NCI-H1436 treated with DMSO at 0.1 percent for 48 hours (cell line): ENCODE measurements at places on chromosomes 7 and 10.
A peak's percentile ranks its signal among the peaks of the same experiment; 100 is the strongest.

- no peak for DNase-seq
Measured at GRCh38 chr10:112969542-112969941, 19.5 kb downstream of the TCF7L2 start.

DNA sequence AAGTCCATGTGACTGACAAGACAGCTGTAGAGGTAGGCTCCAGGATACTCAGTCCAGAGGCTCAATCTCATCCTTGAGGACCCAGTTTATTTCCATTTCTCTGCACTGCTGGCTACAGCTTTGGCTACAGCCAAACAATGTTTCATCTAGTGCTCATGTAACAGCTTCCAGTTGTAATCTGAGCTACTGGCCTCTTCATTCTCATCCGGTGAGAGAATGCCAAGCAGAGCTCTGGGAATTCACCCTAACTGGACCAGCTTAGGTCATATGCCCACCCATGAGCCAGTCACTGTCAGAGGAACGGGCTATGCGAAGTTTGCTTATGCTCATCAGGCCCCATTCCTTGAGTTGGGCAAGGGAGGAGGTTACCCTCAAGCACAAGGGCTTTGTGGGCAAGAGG is 192.9 kb downstream of the EVX1 start:
- no peak for DNase-seq

DNA sequence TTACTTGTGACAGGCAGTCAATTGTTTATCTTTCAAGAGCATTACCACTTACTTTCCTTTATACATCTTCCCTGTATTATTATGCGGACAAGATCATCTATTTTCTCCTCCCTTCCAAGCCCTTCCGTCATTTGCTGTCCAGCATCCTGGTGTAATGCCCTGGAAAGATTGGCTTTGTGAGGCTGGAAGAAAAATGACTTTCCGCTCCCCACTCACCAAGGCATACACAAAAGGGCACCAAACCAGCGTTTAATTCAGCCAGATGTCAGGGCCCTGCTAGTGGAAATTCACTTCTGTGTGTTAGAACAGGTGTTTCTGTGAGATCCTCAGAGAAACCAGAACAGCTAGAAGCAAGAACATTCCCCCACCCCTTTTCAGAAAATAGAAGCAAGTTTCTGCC is 128.1 kb upstream of the NANOS1 start:
- no peak for DNase-seq

DNA sequence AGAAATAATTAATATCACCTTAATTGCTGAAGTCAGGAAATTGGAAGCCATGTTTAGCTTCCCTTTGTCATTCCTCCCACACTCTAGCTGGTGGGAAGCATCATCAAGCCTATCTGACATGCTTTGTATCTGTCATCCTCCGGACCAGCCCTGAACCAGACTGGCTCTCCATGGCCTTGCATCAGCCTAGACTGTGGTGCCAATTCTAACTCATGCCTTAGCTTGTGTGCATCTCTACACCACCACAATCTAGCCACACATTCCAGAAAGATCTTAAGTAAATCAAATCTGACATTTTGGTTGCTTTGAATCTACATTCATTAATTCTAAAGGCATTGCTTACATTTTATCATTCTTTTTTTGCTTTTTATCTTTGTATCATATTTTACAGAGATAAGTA is 196.4 kb upstream of the VSTM2A start:
- no peak for DNase-seq

- DNase-seq = no peak
Measured at GRCh38 chr7:139060695-139061237, 24.9 kb upstream of the ZC3HAV1L start.

- no peak for DNase-seq
Measured at GRCh38 chr10:118698421-118698820, 56.3 kb downstream of the CACUL1 start.

GRCh38 chr10:31574577-31574976 is 255.6 kb downstream of the ZEB1 start:
- no peak for DNase-seq

- no peak for DNase-seq
Measured at GRCh38 chr10:126062131-126063032, 166.0 kb downstream of the FANK1 start.

GRCh38 chr10:116720241-116720643 is 22.1 kb downstream of the HSPA12A start:
- DNase-seq = no peak

- no peak for DNase-seq
Measured at GRCh38 chr10:89390476-89391225, 1.8 kb upstream of the IFIT1 start.

DNA sequence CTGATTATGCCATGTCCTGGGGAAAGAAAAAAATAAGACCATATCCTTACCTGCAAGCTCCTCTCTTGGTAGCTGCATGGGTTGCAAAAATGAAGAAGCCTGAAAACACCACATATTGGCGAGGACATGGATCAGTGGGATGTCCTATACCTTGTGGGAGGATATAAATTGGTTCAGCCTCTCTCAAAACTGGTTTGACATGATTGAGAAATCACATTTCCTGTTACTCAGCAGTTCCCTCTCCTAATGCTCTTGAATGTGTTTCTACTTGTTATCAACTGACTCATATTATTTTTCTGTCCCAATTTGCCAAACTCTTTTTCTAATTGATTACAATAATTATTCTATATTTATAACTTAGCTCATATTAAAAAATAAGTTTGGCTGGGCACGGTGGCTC is 380.2 kb downstream of the EXOC4 start:
- no peak for DNase-seq

DNA sequence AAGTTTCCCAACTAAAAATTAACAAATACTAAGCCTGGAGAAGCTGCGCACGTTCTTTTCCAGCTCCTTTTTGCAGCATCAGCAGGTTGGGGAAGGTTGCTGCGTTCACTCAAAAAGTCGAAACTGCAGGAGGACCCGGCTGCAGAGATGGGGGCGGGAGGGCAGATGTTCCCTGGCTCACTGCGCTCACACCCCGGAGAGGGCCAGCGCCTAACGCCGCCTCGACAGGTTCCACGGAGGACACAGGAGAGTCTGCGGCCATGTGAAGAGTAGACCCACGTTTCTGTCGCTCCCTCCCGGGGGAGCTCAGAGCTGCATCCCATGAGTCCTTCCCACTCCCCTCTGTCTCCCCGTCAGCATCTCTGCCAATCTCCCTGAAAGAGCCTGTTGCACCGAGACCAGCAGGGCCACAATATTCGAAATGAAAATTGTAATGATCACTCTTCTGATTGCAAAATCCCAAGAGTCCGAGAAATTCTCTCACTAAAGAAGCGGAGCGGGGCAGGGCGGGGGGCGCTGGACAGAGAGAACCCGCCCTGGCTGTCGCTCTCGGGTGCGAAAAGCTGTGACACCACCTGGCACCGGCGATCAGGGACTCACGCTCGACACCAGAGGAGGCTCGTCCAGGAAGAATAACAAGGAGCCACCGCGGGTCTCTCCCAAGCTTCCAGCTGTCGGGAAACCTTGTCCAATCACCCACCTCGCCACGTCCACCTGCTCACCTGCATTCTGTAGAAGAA is 131.5 kb upstream of the PFKP start:
- DNase-seq = no peak

DNA sequence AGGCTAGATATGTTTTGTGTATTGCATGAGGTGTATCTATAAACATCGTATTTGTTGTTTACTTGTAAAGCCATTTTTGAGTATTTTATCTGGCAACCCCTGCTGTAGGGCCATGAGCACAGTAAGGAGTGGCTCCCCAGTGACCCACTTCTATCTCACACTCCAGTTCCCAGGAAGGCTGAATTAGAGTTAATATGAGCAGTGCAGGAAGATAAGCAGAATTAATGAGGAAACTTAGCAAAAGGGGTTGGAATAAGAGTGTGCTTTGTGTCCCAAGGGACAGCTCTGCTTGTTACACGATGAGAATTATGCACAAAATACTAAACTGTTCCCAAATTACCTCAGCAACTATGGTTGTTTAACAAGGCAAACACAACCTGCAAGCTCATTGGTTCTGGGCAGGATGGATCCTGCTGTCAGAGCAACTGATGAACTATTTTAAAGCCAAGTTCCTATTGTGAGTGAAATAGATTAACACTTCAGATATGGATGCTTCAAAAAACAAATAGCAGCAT is 1005.8 kb downstream of the NRG3 start:
- DNase-seq = peak; percentile 6

DNA sequence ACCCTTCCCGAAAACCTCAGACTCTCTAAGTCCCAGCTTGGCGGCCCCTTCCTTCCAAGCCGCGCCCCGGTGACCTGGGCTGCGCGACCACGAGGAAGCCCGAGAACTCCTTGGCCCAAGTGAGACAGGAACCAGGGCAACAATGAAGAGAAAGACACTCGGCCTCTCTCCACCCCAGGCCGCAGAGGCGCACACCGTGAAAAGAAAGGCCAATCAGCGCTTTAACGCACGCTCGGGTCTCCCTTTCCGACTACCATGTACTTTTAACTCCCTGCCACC is 166.4 kb upstream of the PPP1R3A start:
- DNase-seq = no peak

- no peak for DNase-seq
Measured at GRCh38 chr10:123781956-123782500, 109.6 kb downstream of the CPXM2 start.

GRCh38 chr7:141575164-141575563 is 24.0 kb downstream of the AGK start:
- DNase-seq = no peak

DNA sequence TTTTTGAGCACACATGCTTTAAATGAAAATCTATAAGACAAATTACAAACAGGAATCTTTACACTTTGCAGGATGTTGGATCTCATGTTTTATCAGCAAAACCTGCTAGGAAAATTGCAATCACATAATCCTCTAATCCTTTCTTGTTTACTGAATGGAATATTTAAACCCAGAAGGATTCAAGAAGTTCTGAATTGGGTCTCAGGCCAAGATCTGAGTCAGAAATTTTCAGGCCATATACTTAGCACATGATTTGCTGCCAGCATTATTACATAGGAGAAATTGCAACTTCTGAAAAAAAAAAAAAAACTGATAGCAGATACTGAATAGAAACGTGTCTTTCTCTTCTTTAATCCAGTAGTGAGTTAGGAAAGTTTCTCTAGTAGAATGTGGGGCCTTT is 1005.3 kb upstream of the POT1 start:
- DNase-seq = no peak

GRCh38 chr10:50653142-50653541 is 29.4 kb upstream of the SGMS1 start:
- no peak for DNase-seq

GRCh38 chr7:29977886-29978651 is 11.5 kb downstream of the SCRN1 start:
- no peak for DNase-seq

GRCh38 chr10:48607356-48608278 is 2.7 kb upstream of the ARHGAP22 start:
- DNase-seq = no peak

- no peak for DNase-seq
Measured at GRCh38 chr7:767580-767940, 40.5 kb upstream of the PRKAR1B start.

GRCh38 chr10:111158595-111158994 is 81.8 kb downstream of the ADRA2A start:
- DNase-seq = no peak

DNA sequence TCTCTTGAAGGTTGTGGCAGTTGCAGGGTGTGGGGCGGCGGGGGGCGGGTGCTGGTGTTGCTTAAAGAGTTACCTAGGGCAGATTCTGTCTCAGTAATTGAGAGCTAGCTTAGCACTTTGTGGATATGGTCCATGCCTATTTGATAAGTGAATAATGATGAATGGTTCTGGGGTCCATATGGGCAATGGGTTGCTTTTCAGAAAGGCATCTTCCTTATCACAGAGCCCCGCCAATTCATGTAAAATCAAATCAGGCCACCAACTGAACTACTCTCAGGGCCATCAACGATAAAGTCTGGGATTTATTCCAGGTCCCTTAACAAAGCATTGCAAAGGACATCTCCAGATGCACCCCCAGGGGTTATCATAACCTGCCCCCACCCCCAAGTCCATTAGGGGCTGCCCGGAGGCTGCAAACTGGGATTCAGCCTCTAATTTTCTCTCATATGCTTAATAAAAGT is 1.8 kb upstream of the PRRT4 start:
- DNase-seq = no peak

- DNase-seq = no peak
Measured at GRCh38 chr7:50296799-50297198, 7.7 kb upstream of the IKZF1 start.

GRCh38 chr7:5797716-5798115 is 16.3 kb upstream of the RNF216 start:
- DNase-seq = no peak

DNA sequence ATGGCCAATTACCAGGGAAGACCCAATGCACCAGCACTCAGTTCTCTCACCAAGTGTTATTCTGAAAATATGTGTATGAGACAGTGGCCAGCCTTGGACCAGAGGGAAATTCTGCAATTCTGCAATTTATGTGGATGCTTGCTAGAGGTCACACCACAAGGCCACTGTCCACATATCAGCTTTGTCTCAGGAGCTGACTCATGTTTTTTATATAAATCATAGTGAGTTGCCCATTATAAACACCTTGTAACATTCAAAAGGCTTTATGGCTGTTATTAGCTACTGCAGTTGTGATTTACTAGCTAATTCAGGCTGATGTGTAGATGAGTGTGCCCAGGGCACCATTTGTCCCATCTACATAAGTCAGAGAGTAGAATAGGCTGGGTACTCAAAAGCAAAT is 649.0 kb downstream of the LRMDA start:
- no peak for DNase-seq

GRCh38 chr7:51126324-51126723 is 190.3 kb downstream of the COBL start:
- no peak for DNase-seq

DNA sequence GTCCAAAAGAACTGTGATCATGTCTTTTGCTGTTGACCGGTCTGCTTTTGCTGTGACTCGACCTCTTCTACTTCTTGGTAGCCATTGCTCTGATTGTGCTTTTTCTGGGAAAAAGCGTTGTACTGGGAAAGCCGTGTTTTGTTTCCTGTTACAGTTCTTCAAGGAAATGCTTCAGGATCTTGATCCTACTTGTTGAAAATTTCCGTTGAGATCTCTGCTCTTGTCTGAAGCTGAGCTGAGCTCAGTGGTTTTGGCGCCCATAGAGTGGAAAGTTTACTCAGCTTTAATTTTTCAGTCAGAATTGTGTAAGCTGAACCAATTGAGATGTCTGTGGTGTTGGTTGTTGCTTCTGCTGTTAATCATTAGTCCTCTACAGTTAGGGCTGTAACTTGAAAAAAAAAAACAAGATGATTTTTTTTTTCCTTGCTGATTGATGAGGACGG is 302.2 kb downstream of the CCDC3 start:
- no peak for DNase-seq

- DNase-seq = no peak
Measured at GRCh38 chr7:114832906-114833595, 88.8 kb upstream of the MDFIC start.

GRCh38 chr10:131925011-131925649 is 24.3 kb downstream of the PPP2R2D start:
- DNase-seq = no peak
